ENCODE measurements at places on chromosomes 6 and 20.

- no peak for DNase-seq
Observed at GRCh38 chr20:10385850-10386544, 48.0 kb downstream of the MKKS start.

DNA sequence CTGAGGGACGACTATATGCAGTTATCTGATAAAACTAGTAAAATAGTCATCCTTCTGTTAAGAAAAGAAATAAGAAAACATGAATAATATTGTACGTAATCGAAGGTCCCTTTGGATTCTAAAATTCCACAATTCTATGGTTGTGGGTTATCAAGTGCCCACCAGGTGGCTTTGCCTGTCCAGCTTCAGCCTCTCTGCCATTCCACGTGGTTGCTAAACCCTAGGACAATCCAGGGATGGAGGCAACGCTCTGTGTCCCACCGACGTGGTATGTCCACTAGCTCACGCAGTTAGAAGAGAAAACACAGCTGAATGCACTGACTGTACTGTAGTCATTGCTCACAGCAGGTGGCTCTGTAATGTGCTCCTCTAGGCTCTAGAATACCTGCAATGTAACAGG is 349.3 kb downstream of the FARS2 start:
- DNase-seq: no peak

GRCh38 chr6:56437171-56437900 is 190.0 kb upstream of the COL21A1 start:
- DNase-seq: no peak

- DNase-seq: no peak
Observed at GRCh38 chr6:88867841-88868731, 95.3 kb downstream of the RNGTT start.

DNA sequence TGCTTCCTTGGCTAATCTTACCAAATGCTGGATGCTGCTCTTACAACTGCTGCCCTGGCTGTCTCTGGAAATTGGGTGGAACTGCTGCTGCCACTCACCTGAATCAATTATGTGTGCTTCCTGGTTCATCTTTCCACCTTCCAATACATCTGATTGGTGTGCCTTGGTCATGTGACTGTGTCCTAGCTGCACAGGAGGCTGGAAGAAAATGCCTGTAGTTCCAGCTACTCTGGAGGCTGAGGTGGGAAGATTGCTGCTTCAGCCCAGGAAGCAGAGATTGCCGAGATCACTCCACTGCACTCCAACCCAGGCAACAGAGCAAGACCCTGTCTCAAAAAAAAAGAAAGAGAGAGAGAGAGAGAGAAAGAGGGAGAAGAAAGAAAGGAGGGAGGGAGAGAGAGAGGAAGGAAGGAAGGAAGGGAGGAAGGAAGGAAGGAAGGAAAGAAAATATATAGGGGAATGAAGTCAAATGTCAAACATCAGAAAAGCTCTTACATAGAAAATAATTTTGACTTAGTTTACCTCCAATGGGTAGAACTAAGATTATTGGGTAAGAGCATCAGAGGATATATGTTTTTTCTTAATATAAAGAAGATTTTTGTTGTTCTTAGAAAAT is 14.1 kb upstream of the PPARD start:
- no peak for DNase-seq

GRCh38 chr6:31662124-31662723 is 1.6 kb upstream of the C6orf47 start:
- DNase-seq: no peak

- no peak for DNase-seq
Observed at GRCh38 chr20:23245553-23246181, 104.9 kb upstream of the NXT1 start.

DNA sequence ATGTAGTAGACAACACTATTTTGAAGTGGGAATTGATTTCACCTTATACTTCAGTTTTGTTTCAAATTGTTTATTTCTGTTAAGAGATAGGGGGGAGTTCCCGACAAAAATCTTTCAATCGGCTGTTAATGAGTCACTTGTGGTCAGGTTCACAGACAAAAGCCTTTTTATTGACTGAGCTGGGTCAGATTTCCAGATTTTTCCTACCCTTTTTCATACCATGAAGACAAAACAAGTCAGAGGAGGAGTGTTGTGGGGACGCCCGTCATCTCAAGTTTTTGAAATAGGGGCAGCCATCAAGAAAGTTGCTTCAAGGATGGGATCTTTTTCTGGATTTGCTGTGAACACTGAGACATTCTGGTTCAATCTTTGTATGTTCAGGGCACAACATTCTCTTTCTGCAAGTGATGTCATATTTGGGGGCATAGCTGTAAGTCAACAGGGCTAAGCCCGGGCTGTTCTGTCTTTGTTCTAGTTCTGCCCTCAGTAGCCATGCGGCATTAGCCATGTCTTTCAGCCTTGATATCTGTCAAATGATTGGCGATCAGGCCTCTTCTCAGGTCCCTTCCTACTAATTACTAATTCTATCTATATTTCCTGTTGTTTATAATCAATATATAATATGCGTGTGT is 496.0 kb upstream of the MARCKS start:
- no peak for DNase-seq

GRCh38 chr6:26594730-26595632 is 1.8 kb upstream of the ABT1 start:
- DNase-seq: peak; percentile 48

GRCh38 chr6:116512734-116513133 is 1.3 kb downstream of the CALHM5 start:
- no peak for DNase-seq

- peak; percentile 82 for DNase-seq
Observed at GRCh38 chr6:7140631-7141378, 33.0 kb downstream of the RREB1 start.

GRCh38 chr20:32871627-32872160 is 13.0 kb downstream of the EFCAB8 start:
- no peak for DNase-seq

DNA sequence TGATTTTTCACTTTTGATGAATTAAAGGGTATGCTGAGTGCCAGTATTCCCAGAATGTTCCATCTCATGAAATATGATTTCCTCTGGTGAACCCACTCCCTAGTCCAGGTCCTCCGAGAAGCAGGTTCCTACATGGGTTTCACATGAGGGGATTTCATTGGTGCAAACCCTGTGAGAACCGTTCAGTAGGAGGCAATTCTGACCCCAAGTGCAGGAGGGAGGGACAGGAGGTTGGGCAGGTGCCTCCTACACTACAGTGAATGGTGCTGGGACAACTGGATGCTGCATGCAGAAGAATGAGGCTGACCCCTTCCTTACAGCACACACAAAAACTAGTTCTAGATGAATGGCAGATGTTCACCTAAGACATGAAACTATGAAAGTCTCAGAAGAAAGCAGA is 5.1 kb upstream of the ULBP2 start:
- no peak for DNase-seq

- DNase-seq: no peak
Observed at GRCh38 chr6:139468178-139468819, 93.9 kb upstream of the CITED2 start.

DNA sequence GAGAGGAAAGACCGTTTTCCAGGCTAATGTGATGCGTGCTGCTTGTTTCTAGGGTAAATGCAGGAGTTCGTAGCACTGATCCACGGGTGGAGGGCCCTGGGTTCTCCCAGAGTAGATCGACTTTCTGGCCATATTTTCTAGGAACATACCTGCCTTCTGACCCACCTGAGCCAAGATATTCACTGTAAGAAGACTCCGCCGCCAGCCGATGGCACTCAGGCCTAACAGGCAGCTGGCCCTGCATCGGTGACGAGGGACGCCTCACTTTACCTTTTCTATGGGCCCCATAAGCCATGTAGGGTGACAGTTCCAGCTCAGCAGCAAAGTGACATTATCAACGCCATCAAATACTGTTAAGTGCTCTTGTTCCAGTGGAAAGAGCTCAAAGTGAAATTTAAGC is 30.2 kb upstream of the FRMD1 start:
- peak; percentile 2 for DNase-seq

DNA sequence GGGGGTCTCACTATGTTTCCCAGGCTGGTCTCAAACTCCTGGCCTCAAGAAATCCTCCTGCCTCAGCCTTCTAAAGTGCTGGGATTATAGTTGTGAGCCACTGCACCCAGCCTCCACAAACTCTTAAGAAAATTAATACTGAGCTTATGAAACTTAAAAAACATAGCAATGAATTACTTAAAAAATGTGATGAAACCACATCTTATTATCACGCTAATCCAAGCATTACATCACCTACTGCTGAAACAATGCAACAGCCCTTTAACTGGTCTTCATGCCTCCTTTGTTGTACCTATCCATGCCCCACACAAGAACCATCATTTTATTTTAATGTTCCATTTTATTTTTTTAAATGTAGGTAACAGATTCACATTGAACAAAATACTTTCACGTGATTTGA is 24.9 kb downstream of the SESN1 start:
- no peak for DNase-seq

DNA sequence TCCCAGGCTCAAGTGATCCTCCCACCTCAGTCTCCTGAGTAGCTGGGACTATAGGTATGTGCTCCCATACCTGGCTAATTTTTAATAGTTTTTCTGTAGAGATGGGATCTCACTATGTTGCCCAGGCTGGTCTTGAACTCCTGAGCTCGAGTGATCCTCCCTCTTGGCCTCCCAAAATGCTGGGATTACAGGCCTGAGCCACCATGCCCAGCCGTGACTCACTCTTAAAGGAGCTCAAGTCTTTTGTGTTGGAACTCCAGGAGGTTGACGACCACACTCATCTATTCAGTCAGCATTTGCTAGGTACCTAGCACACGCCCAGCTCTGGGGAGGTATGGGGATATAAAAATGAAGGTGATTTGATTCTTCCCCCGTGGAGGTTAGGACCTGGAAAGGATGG is 62.8 kb downstream of the UTRN start:
- DNase-seq: no peak

DNA sequence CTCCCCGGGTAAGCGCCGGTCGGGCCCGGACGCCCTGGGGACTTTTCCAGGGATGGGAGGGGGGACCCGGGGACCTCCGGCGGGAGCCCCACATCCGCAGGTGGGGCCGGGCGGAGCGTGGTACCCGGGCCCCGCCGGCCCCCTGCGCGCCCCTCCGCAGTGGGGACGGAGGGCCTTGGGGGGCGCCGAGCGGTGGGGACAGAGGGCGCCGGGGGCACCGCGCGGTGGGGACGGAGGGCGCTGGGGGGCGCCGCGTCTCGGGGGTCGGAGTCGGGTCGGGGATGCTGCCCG is 270 bp downstream of the PLEKHG1 start:
- DNase-seq: no peak

GRCh38 chr20:59726281-59726595 is 121.9 kb downstream of the PHACTR3 start:
- DNase-seq: no peak

DNA sequence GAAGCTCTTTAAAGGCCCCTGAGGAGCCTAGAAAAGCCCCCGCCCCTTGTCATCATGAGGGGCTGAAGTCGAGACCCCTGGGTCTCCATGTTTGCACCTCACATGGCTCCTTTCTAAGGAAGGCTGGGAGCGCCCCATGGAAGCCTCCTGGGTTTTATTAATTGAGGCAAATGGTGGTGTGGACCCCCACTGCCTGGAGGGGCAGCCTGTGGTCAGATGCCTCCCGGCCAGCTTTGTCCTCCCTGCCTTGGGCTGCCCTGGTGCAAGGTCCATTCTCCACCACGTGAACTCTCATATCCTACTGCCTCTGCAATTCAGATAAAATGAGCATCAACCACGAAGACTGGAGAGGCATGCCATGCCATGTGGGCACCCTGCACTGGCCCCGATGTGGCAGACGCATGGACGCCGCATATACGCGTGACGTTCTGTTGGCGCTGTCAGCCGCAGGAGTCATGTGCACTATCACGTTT is 295.5 kb downstream of the TAF4 start:
- DNase-seq: no peak

GRCh38 chr20:59785986-59786795 is 147.2 kb downstream of the SYCP2 start:
- no peak for DNase-seq

DNA sequence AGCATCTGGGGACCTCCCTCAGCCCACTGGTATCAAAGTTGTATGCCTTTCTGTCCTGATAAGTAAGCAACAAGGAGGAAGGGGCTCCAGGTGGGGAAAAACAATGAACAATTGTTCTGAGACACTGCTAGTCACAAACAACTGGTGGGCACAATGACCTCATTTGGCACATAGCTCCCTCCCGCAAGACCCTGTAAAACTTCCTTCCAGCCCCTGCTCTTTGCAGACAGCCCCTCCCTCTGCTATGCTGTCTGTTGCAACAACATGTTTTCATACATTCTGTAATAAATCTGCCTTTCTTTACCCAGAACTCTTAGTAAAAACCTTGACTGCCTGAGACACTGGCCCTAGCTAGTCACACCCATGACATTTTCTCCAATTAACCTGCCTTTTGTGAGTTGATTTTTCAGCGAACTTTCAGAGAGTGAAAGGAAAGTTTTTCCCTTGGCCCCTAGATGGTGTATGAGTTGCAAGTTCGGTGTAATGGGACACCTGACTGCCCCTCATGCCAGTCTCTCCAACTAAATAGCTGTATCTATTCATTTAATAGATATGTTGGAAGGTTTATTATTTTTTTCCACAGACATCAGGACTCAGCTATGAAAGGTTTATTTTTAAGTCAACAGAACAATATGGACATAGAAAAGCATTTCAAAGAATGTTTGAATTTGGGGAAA is 142.3 kb upstream of the SLC22A16 start:
- no peak for DNase-seq

DNA sequence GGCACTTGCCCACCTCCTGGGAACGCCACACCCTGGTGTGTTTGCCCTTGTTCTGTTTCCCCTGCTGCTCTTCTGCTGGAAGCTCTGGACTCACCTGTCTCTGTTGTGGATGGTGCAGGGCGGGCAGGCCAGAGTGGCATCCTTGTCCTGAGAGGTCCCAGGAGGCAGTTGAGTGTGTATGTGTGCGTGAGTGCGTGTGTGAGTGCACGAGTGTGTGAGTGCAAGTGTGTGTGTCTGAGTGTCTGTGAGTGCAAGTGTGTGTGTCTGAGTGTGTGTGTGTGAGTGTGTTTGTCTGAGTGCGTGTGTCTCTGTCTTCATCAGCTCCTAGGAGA is 12.2 kb downstream of the IGF2R start:
- no peak for DNase-seq

GRCh38 chr6:166786704-166787293 is 159.7 kb upstream of the RPS6KA2 start:
- DNase-seq: no peak

- DNase-seq: no peak
Observed at GRCh38 chr6:16049168-16049567, 79.7 kb upstream of the MYLIP start.

DNA sequence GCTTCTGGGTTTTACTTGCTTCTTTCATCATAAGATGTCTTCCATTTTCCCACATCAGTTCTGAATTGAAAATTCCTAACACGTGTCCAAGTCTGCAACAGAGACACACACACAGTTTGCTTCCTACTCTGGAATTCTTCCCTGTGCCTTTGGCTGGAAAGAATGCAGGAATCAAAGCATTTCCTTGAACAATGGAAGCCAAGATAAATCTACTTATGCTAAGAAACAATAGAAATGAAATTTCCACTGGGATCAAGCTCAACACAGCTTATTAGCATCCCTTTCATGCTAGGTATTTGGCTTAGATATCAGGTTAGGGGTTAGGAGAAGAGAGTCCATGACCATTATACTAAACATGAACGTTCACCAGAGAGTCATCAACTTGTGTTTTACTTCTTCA is 101.1 kb upstream of the SCAF8 start:
- DNase-seq: no peak
